ENCODE measurements at places on chromosomes 16 and 17.

GRCh38 chr17:68033636-68034451 is 1.7 kb upstream of the KPNA2 start:
- DNase-seq, result no peak

DNA sequence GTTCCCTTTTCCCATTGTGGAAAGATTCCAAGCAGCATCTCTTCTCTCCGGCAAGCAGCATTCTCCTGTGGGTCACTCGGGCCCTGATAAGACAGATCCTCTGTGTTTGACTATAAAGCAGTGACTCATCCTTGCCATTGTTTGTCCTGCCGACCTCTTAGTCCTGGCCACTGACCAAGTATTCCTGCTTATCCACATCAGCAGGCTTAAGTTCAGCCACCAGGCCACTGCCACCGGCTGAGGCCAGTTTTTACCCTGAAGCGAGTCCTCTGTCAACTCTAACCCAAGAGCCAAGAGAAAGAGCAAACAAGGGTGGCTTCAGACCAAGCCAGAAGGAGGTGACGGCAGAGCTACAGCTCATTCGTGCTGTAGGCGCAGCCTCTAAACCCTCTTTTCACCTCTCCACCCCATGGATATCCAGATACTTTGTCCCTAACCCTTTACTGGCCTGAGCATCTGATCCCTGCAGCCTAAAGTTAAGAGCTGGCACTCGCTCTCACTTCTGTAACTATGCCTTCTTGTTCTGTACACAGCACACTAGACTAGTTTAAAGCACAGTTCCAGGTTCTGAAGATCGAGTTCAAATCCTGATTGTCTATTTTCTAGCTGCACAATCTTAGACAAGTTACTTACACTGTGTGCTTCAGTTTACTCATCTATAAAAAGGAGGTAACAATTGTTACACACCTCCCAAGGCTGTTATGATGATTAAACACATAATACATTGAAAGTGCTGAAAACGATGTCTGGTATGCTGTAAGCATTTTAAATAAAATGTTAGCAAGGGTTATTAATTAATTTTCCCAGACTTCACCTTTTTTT is 31.0 kb downstream of the SOX9 start:
- DNase-seq, result no peak

DNA sequence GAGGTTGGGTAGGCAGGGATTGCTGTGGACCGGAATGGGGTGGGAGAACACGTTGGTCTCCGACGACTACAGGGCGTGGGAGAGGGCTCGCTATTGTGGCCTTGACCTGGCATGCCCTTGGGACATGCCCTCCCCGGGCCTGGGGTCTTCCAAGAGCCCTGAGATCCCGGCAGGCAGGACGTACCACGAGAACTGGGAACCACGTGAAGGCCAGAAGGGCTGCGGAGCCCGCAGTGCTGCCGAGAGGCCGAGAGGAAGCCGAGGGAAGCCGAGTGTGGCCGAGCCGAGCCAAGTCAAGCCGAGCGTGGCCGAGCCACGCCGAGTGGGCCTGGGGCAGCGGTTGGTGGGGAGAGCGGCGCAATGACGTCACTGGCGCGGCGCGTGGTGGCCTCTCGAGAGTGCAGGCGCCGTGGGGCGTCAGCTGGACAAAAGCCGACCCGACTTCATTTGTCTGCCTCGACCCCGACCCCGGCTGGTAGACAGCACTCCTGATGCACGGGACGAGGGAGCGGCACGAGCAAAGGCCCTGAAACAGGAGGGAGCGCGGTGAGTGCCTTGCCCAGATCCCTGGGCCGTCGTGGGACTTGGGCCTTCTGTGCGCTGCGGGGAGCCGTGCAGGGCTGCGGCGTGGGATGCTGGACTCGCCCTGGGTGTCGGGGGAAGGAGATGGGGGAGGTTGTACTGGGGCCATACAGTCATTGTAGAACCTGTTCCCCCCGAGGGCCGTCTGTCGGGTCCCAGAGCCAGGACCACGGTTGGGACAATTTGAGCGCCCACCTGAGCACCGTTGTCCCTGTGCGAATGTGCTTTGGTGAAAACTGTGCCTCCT is 6.6 kb downstream of the SOCS1 start:
- no peak for DNase-seq

DNA sequence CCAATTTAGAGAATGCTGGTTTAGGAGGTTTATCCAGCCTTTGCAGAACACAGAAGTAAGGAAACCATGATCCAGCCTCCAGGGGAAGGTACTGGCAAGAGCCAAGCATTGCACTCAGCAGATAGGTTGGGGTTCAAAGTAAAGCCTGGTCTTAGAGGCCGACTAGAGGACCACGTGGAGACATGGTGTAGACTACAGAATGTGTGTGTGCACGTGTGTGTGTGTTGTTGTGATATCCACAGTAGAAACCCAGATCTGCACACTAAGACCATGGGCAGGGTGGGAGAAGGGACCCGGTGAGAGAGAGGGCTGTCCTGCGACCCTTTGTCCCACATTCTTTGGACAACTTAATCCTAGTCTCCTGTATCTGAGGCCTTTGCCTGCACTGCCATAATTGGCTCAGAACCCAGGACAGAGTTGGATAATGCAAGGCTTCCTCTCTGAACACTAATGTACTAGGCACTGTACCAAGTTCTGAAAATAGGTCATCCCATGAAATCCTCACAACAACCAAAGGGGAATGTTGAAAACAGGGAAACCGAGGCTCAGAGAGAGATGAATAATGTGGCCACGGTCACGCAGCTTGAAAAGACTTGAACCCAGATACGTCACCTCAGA is 325.1 kb upstream of the HSBP1 start:
- DNase-seq, result no peak

GRCh38 chr16:74451951-74452758 is 30.9 kb upstream of the CLEC18B start:
- no peak for DNase-seq

- no peak for DNase-seq
These were observed 33.7 kb upstream of the ALDH3A1 start for GRCh38 chr17:19781488-19782458.

GRCh38 chr17:71633391-71633849 is 487.4 kb upstream of the SOX9 start:
- DNase-seq, result no peak

GRCh38 chr17:50268026-50268425 is 6.2 kb upstream of the TMEM92 start:
- no peak for DNase-seq

DNA sequence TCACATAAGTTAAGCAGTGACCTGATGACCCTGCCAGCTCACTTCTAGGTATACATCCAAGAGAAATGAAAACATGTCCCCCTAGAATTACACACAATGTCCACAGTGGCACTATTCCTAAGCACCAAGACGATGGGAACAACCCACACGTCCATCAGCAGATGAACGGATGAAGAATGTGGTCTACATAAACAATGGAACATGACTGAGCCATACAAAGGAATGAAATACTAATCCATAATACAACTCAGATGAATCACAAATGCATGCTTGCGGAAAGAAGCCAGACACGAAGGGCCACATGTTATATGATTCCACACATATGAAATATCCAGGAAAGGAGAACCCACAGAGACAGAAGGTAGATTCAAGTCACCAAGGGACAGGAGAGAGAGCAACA is 17.4 kb downstream of the USP22 start:
- no peak for DNase-seq

DNA sequence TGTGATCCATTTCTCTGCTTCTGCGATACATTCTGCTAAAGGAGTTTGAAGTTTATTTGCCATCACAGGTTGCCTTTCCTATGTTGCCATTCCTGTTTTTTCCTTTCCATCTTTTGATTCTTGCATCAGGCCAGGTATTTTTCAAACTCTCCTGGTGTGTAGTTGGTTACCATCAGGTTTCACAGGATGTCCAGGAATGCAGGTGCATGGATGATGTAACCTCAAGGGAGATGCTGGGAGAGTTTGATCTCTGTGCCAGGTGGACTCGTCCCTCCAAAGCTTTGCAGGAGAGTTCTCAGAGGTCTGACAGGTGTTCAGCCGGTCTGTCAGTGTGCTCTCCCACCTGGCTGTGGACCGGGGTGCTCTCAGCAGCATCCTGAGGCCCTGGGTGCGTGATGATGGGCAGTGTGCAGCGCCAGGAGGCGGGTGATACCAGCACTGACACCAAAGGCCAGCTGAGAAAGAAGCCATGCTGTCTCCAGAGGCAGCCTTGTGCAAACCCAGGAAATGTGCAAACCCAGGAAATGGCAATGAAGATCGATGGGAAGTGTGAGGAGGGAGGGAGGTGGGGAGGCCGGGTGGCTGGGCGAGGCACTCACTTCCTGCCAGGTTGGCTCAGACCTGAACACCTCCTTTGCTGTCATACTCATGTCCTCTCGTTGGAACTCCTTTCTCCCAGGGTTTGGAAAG is 1.7 kb downstream of the ATP2C2 start:
- no peak for DNase-seq

- no peak for DNase-seq
These were observed 27.2 kb upstream of the MEAK7 start for GRCh38 chr16:84531671-84532111.

DNA sequence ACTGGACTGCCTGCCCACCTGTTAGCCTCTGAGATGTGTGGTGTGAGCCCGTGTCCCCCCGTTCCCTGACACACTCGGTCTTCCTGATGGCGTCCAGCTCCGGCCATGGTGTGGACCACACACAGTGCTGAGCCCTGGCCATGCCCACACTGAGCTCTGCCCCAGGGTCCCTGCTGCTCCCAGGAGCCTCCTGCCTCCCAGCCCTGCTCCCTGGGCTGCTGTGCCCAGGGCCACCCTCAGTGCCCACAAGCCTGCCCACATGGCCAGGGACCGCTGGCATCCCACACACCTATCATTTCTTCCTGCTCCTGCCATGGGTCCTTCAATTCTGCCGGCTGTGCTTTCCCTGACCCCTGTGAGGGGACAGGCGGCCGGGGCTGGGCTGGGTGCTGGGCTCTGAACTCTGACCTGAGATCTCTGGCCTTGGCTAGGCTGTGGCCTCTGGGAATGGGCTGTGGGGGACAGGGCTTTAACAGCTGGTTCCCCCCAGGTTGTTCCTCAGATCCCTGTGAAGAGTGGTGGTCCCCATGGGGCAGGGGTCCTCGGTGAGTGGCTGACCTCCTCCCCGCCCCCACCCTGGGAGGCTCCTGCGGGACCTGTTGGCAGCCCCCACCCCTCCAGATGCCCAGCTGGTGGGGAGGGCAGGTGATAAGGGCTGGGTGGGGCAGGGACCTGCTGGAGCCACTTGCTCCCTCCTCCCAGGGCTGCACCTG is 4.0 kb downstream of the CEMP1 start:
- no peak for DNase-seq

DNA sequence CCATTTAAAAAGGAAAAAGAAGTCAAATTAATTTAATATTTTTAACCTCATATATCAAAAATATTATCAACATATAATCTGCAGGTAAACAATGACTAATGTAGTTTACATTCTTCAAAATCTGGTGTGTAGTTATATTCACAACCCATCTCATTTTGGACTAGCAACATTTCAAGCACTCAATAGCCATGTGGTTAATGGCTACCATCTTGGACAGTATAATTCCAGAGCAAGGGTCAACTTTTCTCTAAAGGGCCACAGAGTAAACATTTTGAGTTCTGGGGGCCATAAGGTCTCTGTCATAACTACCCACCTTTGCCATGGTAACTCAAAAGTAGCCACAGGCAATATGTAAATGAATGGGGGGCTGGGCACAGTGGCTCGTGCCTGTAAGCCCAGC is 153.9 kb downstream of the PARN start:
- DNase-seq, result no peak

DNA sequence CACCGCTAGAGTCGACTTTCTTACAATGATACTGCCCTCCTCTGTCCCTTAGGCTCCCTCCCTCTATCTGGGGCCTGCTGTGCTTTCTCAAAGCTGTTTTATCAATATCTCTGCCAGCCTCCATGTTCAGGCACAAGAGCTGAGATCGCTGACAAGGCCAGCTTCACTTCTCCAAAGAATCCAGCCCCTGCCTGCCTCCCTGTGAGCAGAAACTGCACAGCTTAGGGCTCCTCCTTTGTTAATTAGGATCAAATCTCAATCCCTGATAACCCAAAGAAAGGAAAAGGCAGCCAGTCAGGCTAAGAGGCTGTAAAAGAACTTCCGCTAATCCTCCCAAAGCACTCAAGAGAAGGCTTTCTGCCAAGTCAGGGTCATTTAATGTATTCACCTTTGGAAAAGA is 616.0 kb upstream of the CDH11 start:
- no peak for DNase-seq

- DNase-seq, result no peak
These were observed 933.5 kb upstream of the EEF2KMT start for GRCh38 chr16:6031102-6031501.

- peak; percentile 75 for DNase-seq
These were observed 26.4 kb upstream of the SLC7A5 start for GRCh38 chr16:87895641-87896141.

GRCh38 chr16:46894036-46894672 is 10.0 kb downstream of the GPT2 start:
- DNase-seq, result no peak

DNA sequence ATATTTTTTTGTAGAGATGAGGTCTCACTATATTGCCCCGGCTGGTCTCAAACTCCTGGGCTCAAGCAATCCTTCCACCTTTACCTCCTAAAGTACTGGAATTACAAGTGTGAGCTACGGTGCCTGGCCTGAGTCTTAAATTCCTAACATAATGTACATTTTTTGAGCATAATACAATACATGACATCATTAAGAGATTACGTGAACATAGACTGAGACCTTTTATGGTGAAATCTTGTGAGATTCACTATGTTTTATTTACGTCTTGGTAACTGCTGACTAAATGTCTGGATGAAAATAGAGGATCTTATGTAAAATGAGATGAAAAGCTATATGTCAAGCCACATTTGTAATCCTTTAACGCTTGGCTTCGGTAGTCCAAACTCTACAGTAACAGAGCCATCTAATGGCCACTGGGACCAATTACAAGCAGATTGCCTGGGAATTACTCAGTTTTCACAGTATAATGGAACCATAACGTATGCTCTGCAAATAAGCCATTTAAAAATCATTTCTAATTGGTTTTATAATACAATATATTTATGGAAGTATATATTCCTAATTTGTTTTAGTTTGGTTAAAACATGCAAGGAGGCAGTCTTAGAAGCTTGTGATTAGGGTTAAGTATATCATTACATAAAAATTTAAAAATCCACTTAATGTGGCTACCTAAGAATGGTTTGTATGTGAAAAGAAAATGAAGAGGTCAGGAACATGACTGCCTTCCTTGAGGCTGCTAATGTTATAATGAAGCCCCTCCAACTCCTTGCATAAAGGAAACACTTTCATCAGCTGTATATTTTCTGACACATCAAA is 8.1 kb upstream of the EFCAB13 start:
- no peak for DNase-seq

GRCh38 chr17:17440938-17441675 is 35.7 kb upstream of the MED9 start:
- no peak for DNase-seq

- DNase-seq, result no peak
These were observed 13.8 kb downstream of the ARSG start for GRCh38 chr17:68305142-68305541.

- DNase-seq, result no peak
These were observed 24.3 kb downstream of the ZCCHC14 start for GRCh38 chr16:87468550-87468949.

DNA sequence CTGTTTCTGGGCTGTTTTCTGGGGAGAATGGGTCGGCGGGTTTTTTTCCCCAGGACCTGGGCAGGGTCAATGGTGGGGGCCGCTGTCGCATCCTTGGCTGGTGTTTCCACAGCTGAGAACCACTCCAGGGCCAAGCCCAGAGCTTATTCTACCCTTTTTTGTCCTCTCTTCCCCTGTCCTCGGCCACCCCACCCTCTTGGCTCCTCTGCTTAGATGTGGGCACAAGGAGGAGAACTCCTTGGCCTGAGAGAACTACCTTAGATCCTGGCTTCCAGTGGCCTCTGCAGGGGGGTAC is 4.0 kb downstream of the NOD2 start:
- DNase-seq, result no peak

GRCh38 chr16:24357511-24357910 is 101.4 kb downstream of the CACNG3 start:
- DNase-seq, result no peak

GRCh38 chr17:7883781-7884386 is 4.7 kb upstream of the CHD3 start:
- DNase-seq, result peak; percentile 15

All from stimulated activated CD8-positive, alpha-beta memory T cell treated with anti-CD3 and anti-CD28 coated beads, Interleukin-4, amount 100 ng/mL, for 24 hours (primary cell).